Activated CD4-positive, alpha-beta T cell treated with anti-CD3 and anti-CD28 coated beads, Interleukin-2, amount 50 U/mL, for 24 hours (primary cell): ENCODE measurements at places on chromosomes 6 and 20.

GRCh38 chr6:1738558-1739081, 128.9 kb downstream of the FOXC1 start:
- no peak for DNase-seq

DNA sequence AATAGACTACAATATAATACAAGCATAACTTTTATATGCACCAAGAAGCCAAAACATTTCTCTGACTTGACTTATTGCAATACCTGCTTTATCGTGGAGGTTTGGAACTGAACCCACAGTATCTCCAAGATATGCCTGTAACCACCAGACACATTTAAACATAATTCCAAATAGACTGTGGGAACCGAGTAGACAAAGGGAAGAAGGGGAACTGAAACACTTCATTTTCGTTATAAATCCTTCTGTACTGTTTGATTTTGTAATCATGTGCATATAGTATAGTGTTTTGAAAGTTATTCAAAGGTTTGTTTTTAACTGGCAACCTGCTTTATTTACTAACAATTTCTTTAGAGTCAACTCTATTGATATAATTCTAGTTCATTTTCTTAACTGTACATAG, 154.9 kb upstream of the BEND6 start:
- DNase-seq: no peak

DNA sequence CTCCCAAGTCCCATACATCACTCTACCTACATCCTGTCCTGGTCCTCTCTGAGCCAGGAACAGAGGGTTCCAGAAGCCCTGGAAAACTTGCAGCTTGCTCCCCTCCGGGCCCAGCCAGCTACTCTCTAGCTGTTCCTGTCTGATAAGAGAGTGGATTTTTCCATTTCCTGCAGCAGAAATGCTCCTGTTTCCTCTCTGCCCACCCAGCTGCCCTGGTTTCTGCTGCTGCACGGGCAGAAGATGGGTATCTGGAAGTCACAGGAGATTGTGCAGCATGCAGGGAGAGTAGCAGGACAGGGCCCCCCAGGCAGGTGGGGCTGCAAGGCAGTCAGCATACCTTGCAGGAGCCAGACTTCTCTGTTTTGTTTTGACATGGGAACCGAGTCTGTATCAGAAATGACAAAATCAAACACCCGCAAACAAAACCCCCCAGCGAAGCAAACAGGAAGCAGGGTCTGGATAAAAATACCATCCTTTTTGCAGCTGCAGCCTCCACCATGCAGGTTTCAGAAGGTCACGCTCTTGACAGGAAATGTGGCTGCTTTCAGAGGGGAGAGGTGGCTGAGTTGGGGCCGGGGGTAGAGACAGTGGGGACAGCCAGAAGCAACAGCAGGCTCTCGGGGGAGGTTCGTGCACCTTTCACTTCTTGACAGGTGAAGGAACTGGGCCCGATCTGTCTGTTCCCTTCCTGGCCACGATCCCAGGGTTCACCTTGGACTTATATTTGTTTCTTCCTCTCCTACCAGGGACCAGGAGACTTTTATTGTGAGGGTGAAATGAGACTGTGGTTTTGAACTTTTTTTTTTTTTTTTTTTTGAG, 50.8 kb upstream of the FAM83D start:
- no peak for DNase-seq

DNA sequence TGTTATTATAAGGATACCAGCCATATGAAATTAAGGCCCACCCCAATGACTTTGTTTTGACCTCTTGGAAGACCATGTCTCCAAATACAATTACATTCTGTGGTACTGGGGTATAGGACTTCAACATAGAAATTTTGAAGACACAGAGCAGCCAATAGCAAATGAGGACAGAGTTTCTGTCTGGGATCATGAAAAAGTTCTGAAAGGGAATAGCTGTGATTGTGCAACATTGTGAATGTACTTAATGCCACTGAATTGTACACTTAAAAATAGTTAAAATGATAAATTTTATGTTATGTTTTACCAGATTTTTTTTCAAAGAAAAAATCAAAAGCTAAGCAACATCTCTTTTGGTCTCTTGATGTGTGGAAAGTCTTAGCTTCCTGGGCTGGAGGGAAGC, 27.0 kb upstream of the AGPAT4 start:
- DNase-seq: no peak

DNA sequence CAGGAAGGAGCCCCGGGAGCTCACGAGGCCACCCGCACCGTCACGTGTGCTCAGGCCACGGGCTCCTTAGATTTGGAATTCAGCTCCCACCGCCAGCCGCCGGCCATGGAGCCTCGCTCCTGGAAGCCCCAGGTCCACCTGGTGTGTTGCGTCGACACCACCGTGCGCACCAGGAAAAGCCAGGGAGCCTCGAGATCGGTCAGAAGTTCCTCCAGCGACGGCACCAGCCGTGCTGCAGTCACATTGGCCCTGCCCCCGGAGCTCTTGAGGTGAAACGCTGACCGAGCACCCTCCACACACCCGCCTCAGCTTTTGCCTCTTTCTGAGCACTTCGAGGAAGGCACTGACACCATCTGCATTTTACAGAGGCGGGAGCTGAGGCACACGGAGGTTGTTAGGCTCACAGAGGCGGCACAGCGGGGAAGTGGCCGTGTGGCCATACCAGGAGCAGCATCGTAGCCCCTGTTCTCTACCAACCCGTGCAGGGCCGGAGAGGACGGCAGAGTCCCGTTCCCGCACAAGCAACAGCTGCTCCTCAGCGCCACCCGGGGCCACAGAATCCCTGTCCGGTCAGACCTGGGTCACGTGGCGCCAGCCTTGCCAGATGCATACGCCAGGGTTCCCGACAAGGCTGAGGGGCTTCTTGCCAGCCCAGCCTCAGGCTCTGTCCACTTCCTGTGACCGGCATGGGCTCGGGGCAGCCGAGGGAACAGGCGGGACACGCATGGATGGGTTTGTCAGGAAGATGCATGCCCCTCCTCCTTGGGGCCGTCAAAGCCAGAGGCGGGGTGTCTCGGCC, 7.6 kb downstream of the NKAIN4 start:
- no peak for DNase-seq

GRCh38 chr20:36744764-36745191, 1.1 kb downstream of the NDRG3 start:
- DNase-seq: no peak

DNA sequence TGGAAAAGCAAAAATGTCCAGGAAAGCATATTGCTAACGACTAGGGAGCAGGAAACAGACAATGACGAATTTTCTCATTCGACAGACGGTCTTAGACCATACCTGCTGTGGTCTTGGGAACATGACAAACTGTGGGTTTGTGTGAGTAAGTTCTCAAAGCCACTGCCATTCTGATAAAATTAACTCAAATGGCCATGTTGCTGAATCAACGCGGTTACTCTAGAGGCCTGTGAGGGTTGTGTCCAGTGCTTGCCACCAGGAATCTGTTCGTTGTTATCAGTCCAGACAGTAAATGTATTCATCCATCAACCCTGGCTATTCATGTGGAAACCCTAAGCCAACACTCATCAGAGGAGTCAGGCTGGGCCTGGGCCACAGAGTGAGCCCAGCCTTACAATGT, 124.3 kb downstream of the MYLK4 start:
- no peak for DNase-seq

GRCh38 chr6:35681298-35681697, 7.4 kb downstream of the FKBP5 start:
- DNase-seq: no peak

DNA sequence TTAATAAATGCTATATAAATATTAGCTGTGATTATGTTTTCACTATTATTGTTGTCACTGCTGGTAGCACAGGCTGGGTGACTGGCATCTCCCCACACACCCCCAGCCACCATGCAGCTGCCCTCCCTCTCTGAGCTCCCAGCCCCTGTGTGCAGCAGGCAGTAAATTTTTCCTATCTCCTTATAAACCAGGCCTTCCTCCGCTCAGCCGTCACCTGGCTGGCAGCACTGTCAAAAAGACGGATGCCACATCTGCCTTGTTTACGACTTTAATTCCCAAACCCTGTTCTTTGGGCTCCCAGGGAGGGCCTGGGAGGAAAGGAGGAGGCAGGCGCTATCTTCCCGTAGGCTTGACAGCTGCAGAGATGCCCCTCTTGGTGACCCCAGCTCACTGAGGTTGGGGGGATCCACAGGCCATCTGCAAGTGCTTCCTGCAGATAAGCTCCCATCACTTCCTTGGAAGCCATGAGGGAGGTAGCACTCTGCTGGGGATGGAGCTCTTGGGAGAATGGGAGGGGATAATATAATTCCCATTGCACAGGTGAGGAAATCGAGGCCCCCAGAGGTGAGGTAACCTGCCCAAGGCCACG, 94.5 kb downstream of the GRM4 start:
- no peak for DNase-seq

DNA sequence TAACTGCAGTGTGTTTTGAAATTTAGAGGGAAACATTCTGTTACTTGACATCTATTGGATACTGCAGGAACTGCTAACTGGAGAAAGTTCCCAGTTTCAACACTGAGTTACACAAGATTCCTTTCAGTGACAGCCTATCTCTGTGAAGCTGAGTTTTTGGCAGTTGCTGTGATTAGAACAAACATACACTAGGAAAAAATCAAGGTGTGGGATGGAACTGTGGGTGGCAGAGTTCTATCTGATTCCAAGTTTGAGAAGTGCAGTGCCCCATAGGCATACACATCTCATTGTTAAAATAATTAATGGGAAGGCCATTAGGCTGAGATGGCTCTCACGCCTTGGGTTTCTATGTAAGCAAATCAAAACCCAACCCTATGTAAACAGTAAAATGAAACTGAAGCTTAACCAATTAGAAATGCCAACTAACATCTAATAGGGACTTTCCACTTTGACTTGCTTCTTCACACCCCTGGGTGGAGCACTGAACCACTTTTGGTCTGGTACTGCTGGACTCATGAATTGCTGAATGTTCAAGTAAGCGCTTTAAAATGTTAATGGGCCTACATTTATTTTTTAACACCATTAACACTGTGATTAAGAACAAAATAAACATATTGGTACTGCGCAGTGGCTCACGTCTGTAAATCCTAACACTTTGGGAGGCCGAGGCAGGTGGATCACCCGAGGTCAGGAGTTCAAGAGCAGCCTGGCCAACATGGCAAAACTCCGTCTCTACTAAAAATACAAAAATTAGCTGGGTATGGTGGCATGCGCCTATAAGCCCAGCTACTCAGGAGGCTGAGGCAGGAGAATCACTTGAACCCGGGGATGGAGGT, 55.2 kb upstream of the TBC1D7 start:
- no peak for DNase-seq

- no peak for DNase-seq
Observed at GRCh38 chr20:40948465-40949267, 80.0 kb upstream of the TOP1 start.

GRCh38 chr6:15305909-15306308, 60.0 kb downstream of the JARID2 start:
- no peak for DNase-seq

GRCh38 chr20:63542696-63543095, 4.9 kb downstream of the SRMS start:
- DNase-seq: no peak

GRCh38 chr6:11828262-11828870, 49.8 kb upstream of the ADTRP start:
- DNase-seq: no peak

- DNase-seq: no peak
Observed at GRCh38 chr6:111871207-111871606, 2.0 kb downstream of the FYN start.

GRCh38 chr6:167980911-167981580, 16.4 kb upstream of the KIF25 start:
- no peak for DNase-seq

DNA sequence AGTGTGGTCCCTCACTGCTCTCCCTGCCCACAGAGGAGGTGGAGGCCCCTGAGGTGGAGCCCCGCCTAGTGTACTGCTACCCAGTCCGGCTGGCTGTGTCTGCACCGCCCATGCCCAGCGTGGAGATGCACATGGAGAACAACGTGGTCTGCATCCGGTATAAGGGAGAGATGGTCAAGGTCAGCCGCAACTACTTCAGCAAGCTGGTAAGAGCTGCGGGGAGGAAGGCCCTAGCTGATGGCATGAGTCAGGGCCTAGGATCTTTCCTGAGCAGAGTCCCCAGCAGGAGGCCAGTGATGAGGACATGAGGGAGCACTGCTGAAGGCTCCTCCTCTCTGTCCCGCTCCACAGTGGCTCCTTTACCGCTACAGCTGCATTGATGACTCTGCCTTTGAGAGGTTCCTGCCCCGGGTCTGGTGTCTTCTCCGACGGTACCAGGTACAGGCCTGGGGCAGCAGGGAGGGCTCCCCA, 11.2 kb downstream of the PCIF1 start:
- DNase-seq: no peak

DNA sequence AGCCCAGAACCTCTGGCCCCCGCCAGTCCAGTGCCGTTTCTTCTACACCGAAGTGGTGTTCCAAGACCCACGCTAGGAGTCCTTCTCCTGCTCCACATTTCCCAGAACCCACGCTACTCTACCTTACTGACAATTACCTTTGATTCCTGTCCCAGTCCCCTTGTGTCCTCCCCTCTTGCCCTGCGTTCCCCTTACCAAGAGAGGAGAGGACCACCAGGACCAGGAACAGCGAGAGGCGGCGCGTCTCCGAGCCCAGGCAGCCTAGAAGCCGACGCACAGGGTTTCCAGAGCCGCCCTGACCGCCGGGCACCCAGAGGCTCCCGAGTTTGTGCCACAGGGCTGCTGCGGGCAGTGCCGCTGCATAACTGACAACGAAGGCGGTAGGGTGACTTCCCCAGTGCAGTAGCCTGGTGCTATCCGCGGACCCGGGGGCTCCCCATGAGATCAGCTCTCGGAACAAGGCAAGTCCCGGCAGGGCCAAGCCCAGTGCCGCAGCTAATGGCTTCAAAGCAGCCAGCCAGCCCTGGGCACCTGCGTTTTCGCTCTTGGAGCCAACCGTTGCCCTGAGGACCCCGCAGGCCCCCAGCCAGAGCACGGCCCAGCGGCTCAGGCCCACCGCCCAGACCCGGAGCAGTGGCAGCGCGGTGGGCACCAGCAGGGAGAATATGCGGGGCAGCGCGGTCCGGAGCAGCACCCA, 512 bp downstream of the TAP1 start:
- DNase-seq: no peak

GRCh38 chr6:2086326-2086965, 159.0 kb downstream of the GMDS start:
- DNase-seq: no peak

DNA sequence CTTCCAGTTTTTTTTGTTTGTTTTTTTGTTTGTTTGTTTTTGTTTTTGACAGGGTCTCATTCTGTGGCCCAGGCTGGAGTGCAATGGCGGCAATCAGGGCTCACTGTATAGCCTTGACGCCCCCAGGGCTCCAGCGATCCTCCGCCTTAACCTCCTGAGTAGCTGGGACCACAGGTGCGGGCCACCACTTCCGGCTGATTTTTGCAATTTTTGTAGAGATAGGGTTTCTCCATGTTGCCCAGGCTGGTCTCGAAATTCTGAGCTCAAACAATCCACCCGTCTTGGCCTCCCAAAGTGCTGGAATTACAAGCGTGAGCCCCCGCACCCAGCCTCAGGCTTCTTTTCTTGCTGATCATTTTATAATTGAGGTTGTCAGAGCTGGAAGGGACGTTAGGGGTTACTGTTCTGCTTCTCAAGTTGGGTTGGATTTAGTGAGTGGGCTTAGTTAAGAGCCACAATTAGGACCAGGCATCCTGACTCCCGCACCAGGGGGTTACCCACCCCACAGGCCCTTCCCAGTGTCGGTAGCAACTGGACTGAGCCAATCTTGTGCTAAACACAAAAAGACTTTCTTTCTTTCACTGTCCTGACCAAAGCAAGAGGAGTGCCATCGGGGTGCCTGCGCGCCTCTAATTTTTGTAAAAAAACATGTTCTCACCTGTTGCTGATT, 13.1 kb upstream of the ZSCAN9 start:
- DNase-seq: no peak
